ENCODE measurements at places on chromosomes 3 and 15.

DNA sequence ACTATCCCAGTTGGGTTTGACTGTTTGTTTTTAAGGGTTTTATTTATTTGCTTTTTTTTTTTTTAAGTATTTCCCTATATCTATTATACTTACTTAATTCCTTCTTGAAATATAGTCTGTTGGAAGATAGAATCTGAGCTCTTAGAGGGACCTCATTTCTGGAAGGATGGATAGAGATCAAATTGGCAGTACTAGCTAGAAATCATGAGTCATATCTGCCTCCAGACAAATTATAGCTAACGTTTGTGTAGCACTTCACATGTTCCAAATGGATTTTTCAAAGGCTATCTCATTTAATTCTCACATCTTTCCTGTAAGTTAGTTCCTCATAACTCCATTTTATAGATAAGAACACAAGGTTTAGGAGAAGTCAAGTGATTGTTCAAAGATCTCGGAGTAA is 384.7 kb downstream of the ZIC1 start:
- no peak for DNase-seq

DNA sequence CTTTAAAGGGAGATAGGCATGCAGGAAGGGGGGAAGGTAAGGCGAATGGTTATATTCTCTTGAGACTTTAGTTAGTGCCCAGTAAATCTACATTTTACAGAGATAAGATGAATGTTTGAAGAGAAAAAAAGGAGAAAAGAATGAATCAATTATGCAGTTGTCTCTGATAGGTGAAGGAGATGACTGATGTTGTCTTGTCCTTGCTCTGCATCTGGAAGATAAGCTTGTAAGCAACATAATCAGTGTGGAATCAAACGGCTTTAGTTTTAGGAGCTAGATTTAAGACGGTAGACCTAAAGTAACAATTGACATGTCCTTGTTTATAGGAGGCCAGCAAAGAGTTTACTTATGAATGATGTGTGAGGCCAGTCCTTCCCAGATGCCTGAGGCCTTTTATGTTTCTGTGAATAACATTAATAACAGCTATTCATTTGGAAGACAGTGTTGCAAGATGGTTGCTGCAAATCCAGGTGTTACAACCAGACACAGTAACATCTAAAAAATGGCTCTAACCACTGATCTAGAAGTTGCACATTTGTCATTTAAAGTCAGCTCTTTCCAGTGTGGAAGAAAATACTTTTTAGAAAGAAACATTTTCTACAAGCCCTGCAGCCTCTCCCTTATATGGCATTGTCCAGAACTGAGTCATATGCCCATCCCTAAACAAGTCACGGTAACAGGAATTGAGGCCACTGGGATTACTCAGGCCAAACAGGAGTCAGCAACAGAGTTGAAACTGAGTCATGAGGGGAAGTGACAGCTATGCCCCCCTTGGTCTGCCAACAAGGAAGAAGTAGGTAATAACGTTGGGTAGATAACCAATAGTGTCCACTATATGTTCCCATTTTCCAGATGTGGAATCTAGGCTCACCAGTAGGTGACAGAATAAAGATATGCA is 77.5 kb upstream of the FBN1 start:
- DNase-seq: no peak

- DNase-seq: no peak
These were observed 403.9 kb upstream of the TBL1XR1 start for GRCh38 chr3:177601152-177601551.

DNA sequence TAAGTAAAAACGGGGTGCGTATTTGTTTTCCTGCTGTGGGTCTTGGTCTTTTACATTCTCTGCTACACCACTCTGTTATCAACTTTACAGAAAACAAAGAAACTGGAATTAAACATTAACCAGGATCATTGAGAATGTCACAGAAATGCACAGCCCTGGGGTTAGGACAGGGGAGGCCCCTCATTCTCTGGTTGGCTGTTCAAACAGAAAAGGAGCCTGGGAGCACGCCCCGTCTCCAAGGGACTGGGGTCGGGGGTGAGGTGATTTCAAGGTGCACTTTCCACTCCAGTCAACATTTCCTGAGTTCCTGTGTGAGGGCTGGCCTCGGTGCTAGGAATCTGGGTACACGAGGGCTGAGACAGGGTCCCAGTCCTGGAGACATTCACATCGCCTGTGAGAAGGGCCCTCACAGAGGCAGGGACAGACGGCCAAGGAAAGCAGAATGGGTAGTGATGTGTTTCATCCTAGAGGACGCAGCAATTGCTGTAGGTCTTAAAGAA is 30.3 kb downstream of the CPN2 start:
- DNase-seq: no peak

GRCh38 chr3:8773941-8774542 is 4.6 kb upstream of the OXTR start:
- no peak for DNase-seq

DNA sequence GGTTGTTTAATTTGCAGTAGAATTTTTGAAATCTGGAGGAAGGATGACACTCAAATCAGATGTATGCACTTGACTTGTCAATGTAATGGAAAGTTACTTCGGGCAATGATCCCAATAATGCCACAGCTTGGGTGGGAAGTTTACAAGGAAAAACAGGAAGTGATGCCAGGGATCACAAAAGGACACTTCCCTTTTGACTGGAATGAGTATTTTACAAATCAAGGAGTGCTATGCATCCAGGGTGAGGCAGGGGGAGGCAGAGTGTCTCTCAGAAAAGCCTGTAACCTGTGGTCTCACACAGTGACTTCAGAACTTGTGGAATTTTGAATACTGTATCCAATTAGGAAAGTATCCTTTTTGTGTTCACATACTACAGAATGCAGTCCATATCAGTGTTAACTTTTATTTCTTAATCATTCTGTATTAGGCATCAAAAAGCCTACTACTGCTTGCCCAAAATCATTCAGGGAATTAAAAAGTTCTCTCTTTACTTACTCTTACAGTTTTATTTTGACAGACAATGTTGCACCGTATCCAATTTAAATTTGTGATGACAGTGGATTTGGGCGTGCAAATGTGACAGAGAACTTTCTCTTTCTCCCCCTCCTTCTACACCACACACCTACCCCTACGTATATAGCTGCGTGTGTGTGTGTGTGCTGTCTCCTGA is 445.1 kb downstream of the MECOM start:
- peak; percentile 46 for DNase-seq

DNA sequence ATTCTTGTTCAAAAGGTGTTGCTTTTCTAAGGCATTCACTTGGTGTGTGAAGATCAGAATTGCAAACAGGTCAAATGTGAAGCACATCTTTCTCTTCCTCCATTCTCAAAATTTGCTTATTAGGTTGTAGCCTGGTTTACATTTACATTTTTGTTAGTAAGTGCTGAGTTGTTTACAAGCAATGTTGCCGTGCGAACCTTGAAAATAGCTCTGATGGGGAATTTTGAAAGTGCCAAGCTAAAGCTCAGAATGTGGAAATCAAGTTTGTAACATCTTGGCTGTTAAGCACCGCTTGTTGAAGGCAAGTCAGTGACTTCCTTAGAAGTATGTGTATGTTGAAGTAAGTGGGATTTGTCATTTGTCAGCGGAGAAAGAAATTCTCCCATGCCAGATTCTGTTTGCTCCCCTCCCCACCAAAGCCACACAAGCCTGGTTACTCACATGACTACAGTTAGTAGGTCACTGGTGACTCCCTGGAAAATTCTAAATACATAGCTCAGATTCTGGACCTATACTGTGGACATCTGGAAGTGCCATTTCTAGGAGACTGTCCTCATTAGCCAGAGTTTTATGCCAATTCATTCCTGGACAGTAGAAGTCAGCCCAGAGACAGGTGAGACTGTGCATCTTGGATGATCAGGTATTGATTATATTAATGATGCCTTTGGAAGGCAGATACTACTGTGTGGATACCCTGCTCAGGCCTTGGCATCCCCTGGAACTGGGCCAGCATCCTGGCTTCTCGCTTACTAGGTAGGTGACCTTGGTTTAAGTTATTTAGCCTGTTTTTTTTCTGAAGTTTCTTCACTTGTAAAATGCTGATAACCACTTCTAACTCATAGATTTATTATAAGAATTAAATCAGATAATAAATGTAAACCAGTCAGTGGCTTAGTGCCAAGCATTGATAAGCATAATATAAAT is 390.6 kb upstream of the SEMA6D start:
- DNase-seq: no peak

GRCh38 chr3:198018416-198018815 is 58.4 kb downstream of the LMLN start:
- DNase-seq: no peak

- no peak for DNase-seq
These were observed 459.8 kb downstream of the MCTP2 start for GRCh38 chr15:94691169-94691568.

GRCh38 chr3:127630811-127631714 is 2.1 kb downstream of the PODXL2 start:
- no peak for DNase-seq

DNA sequence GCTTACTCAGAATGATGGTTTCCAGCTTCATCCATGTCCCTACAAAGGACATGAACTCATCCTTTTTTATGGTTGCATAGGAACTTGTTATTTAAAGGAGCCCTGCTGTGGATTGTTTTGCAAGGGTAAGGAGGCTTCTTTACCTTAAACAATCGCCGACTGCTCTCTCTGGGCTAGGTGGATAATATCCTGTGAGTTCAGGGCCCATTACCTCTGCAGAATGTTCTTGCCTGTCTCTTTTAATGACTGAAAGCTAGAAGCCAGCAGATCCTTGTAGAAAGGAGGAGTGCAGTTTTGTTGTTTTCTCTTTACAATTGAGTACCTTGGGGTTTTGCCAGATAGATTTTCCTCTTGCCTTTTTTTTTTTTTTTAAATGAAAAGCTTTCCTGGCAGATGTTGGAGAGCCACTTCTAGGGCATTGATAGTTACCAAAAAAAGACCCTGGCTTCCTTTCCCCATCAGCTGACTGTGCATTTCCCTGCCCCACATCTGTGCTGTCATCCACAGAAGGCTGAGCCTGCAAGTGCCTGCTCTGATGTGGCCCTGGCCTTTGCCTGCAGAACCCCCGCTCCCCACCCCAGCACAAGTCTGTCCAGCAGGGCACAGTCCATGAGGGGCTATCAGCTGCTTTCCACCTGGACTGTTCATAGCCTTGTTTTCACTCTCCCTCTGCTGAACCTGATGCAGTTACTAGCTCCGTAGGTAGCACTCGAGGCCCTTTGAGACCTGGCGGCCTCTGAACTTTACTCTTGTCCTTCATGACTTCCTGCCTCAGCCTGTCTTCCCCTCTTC is 113.1 kb downstream of the CHCHD6 start:
- peak; percentile 32 for DNase-seq

GRCh38 chr3:133455960-133456359 is 56.1 kb downstream of the BFSP2 start:
- no peak for DNase-seq

GRCh38 chr15:59457103-59457502 is 19.1 kb downstream of the FAM81A start:
- DNase-seq: no peak

- DNase-seq: no peak
These were observed 50.6 kb downstream of the ZIC4 start for GRCh38 chr3:147355753-147356090.

- no peak for DNase-seq
These were observed 59.0 kb upstream of the CTSH start for GRCh38 chr15:79003896-79004295.

GRCh38 chr3:72702997-72703396 is 145.2 kb downstream of the SHQ1 start:
- no peak for DNase-seq

GRCh38 chr15:74387621-74388362 is 20.3 kb upstream of the CYP11A1 start:
- no peak for DNase-seq

- DNase-seq: no peak
These were observed 98.8 kb upstream of the MB21D2 start for GRCh38 chr3:193016437-193016901.

DNA sequence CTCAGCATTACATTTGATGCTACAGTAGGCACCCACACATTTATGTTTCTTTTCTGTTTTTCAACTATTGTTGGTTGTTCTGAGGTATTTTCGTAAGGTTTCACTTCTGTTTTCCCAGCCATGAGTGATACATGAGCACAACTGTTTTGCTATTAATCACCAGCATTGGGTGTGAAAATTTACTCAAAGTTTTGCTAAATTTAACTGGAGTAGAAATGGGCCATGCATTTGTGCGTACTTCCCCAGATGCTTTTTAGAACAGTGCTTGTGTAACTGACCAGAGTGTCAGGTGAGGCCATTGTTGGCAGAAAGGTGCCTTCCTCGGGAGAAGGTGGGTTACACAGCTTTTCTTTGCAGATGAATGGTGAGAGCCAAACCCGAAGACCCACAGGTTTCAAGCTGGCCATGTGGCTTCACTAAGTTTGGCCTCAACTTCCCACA is 70.4 kb downstream of the ST6GAL1 start:
- DNase-seq: no peak

DNA sequence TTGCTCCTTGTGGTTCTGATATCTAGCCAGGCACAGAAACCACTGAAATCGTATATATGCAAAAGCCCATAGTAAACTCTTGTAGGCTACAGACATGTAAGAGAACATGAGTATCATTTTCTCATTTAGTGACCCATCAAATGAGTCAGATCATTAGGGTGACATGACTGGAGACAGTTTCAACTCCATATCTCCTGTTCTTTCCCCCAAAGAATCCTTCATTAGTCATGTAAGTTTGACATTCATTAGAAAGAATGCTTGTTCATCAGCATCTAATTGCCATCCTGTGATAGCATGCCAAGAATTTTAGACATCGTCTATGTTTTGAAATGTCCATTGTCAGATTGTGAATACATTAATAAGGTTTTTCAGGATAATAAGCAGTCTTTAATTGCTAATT is 264.9 kb upstream of the TPM1 start:
- no peak for DNase-seq

DNA sequence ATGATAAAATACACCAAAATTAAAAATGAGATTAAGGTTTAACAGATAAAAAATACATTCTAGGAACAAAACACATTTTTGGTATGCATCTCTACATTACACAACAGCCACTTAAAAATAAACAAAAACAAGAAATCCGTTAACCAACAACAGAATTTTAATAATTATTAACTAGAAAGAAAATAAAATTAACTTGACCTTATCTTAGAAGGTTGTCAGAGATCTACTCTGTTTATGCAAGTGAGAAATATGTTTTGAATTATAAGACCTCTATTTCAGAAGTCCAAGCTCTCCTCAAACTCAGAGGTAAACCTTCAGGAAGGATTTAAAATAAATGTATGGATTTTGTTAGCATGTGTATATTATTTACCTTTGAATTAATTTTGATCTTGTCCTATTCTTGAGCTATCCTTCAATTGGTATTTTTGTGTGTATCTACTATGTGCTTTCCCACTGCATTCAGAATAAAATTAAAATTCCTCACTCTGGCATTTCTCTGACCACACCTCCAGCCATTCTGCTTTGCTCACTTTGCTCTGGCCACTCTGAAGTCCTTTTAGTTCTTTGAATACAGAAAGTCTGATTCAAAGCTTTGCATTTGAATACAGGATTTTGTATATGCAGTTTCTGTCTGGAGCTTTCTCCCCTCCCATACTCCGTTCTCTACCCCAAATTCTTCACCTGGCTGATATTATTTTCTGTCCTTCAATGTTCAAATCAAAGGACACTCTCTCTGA is 352.0 kb downstream of the ZBTB20 start:
- no peak for DNase-seq
